ENCODE measurements at places on chromosomes 1 and 21.
A peak's percentile ranks its signal among the peaks of the same experiment; 100 is the strongest.

DNA sequence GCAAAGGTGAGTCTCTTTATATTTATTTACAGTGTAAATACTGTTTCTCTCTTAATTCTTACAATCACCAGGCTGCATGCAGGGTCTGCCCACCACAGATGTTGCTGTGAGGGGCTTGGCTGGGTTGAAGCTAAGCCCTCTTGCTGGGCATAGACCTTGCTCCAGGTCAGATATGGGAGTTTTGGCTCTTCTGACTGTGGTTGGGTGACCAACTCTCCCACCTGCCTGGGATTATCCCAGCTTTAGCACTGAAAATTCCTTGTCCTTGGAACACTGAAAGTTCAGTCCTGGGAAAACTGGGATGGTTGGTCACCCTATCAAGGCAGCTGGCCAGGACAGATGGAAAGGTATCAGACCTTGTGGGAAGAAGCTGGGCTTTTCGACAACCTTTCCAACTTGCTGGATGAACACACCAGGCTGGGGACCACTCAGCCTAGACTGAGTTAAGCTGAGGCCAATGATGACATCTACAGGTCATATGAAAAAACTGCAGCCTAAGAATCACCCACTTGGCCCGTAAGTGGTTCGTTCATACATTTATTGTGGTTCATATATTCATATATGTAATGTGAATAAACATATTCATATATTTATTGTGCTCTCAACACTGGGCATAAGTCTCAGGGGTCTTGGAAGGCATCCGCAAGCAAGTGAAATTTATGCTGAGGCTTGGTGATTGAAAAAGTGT lies 26.6 kb upstream of the HPDL start:
- DNase-seq = peak; percentile 71

- no peak for DNase-seq
Observed at GRCh38 chr1:47415728-47416318, at the start of gene FOXE3. Gene FOXE3, plus strand, starts transcription at chr1:47416285. Its CDS starts 31 bp downstream, at chr1:47416316.

DNA sequence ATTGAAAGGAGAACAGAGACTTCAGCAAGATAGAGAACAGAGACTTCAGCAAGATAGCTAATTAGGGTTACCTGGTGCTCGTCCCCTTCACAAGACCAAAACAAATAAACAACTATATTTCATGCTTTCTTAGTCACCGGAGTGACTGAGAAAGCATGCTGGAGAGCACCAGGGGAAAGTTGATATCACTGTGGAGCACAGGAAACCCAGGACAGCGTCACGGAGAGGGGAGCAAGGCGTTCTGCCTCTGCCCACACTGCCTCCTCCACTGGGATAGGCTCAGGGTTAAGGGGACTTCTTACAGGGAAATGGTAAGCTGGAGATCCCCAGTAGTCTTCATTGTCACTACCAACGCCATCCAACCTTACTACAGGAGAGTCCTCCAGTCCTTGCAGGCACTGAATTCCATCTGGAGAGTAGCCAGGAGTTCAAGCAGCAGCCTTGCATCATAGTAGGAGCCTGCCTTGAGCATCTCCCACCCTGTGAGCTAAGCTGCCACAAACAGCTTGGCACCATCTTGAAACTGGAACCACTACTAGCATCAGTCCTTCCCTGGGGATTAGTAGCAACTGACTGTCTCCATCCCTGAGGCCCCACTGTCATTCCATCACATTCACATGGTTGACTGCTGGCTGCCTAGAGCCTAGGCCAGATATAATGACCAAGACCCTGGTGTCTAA lies 239.4 kb downstream of the PLPP3 start:
- DNase-seq = no peak

DNA sequence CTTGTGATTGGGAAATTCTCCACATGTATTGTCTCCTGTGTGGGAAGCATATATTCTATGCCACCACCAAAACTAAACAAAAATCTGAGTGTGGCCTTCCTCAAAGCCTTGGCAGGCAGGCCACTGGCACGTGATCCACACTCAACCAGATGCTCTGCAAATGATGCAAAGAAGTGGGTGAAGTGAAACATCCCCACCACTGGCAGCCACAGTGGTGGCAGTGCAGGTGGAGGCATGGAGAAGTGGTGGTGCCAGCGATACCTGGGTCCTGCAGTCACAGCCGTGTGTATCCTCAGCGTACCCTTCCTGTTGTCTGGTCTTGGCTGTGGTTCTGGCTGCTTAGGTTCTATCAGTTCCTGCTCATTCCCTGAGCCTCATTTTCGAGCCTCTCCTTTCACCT lies 65.2 kb downstream of the PLPPR5 start:
- no peak for DNase-seq

- DNase-seq = no peak
Observed at GRCh38 chr1:227796359-227796915, 19.0 kb upstream of the PRSS38 start.

DNA sequence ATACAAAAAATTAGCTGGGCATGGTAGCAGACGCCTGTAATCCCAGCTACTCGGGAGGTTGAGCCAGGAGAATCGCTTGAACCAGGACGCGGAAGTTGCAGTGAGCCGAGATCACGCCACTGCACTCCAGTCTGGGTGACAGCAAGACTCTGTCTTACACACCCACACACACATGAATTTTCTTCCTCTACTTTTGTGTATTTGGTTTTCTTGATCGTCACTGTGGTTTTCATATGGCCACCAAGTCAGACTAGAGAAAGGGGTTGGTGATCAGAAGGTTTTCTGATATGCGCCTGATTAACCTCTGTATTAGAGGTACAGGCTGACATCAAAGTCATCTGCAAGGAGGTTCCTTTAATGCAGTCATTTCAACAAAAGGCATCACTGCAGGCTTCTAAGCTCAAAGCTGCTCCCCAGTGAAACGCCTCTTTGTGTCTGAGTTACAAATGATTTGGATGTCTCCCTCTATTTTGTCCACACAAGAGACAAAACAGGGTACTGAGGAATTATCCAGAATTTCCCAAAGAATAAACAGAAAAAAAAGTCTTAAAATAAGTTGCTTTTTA lies 11.1 kb downstream of the SH2D1B start:
- DNase-seq = no peak

DNA sequence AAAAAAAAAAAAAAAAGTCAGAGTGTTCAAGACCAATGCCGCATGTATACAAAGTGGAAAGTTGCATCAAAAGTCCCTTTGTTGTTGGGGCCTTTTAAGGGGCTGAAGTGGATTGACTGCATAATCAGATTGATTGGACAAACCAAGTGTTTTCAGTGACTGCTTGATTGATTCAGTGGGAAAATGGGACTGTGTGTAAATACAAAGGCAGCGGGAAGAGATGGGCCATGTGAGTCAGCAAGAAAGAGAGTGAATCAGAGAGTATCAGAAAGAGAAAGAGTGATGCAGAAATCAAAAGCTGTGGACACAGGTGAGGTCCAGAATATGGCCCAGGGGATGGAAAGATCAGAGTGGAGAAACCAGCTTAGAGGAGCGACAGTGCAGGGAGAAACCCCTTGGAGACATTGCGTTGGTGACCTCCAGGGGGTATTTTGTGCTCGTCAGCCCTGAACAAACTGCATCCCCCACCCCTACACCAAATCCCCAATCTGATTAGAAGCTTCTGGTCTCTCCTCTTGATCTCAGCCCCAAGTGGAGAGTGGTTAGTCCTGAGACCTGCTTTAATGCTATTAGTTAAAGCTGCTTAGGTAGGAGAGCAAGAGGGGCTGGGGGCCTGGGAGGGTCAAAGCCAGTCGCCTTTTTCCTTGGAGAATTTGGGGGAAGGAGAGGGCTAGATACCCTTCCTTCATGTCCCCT lies 5.1 kb upstream of the ETV3L start:
- peak; percentile 29 for DNase-seq

- no peak for DNase-seq
Observed at GRCh38 chr1:228823200-228823599, 87.9 kb downstream of the RHOU start.

GRCh38 chr21:37207441-37208009 lies 59.6 kb downstream of the VPS26C start:
- no peak for DNase-seq

DNA sequence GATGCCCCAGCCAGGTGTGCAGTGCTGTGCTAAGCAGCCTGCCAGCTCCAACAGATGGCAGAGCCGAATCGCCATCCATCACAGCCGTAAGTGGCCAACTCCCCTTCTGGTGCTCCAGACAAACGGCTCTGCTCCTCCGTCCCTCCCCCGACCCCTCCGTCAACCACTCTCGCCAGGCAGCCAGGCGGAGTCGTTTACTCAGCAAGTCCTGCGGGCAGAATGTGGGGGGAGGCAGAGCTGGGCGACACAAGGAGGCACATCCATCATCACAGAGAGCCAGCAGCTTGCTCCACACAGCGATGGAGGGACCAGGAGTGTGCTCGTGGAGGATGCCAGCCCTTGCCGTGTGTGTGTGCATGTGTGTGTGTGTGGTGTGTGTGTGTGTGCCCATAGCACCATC lies 206.6 kb upstream of the GRIK3 start:
- no peak for DNase-seq

GRCh38 chr21:43644609-43645008 lies 14.7 kb downstream of the HSF2BP start:
- DNase-seq = peak; percentile 59

DNA sequence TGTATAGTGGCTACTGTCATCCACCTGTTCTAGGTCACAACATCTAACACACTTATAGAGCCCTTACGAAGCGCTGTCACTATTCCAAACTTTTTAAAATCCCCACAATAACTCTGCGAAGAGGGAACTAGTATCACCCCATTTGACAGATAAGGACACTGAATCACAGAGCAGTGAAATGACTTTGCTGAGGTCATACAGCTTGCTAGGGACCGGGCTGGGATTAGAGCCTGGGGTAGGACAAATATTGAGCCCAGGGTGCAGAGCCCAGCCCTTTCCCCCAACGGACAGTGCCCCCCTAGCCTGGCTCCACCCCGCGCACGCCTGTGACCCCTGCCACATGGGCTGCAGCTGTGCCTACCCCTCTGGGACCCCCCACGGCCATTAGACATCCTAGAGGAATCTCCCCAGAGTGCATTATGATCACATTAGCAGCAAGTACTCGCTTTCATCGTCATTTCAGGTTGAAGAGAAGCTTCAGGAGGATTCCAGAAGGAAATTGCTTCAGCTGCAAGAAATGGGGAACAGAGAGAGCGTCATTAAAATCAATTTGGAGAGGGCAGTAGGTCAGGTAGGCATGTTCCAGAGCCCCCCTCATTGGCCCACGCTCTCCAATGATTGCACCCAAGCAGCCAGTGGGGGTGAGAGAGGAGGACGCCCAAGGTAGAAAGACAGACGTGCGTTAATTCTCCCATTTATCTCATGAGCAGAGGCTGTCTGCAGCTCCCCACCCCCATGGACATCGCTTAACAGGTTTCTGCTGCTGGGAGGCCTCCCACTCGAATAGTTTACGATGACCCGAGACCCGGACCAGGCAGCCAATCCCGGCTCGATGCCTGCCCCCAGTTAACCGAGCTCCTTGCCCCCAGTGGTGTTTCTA lies 77.2 kb downstream of the FHAD1 start:
- no peak for DNase-seq

GRCh38 chr1:27392778-27393635 lies 585 bp downstream of the GPR3 start:
- no peak for DNase-seq

GRCh38 chr21:38712071-38712470 lies 93.7 kb upstream of the ETS2 start:
- peak; percentile 23 for DNase-seq

DNA sequence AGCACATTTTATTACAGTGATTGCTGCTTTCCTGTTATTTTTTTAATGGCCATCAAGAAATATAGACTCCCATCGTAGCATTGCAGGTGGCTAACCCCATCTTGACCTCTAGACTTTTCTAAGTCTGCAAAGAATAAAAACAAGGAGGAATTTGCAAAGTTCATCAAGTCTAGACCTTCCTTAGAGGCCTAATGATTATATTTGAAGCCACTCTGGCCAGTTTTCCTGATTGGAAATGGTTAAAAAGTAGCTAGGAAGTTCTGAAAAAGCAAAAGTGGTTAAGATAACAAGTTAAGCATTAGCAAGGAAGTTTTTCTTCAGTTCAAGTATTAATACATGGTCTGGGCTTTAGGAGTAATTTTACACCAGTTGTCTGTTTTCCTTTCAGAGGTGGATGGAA lies 16.7 kb upstream of the KCNJ15 start:
- no peak for DNase-seq

DNA sequence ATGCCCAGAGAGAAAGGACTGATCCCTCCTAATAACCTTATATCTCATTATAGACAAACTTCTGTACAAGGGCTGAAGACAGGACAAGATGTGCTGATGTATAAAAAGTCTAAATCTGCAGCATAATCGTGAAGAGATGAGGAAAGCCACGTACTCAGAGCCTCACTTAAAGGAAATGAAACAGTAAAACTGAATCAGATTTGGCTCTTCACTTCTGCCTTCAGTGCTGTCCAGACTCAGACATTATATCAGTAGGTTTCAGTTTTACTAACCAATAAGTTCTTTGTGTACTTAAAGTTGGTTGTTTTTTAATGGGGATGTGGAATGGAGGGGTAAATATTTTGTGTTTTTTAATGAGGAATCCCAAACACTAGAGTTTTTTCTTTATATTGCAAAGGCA lies 45.3 kb upstream of the RGS1 start:
- no peak for DNase-seq

DNA sequence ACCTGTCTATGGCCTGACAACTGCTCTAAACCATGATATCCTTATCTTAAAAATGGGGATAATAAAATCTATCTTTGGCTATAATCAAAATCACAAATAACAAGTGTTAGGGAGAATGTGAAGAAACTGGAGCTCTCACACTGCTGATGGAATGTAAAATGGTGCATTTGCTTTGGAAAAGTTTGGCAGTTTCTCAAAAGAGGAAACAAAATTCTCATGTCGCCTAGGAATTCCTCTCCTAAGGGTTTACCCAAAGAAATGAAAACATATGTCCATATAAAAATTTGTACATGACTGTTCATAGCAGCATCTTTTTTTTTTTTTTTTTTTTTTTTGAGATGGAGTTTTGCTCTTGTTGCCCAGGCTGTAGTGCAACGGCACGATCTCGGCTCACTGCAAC lies 64.3 kb downstream of the ZNF281 start:
- no peak for DNase-seq

DNA sequence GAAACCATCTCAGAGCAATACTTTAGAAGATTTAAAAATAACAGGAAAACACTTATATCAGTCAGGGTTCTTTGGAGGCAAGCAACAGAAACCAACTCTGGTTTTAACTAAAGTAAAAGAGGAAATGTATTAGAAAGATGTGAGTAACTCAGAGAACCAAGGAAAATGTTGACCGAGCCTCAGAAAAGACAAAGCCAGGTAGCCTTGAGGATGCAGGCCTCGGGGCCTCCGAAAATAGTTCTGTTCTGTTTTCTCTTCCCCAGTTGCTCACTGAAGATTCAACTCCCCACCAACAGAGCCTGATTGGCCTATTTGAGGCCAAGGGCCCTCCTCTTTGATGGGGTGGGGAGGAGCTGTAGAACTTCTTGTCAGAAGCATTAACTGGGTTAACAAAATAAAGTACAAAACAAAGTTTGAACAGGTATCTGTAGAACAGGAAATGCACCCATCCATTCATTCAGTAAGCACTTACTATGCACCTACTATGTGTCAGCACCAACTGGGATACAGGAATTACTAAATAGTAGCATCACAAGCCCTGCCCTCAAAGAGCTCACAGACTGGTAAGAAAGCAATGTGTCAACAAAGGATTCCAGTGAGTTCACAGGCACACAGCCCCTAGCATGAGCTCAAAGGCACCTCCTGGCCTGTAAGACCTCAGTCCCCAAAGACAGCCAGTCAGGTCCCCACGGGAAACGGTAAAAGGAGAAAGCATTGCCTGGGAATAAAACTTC lies 12.6 kb downstream of the SLAMF8 start:
- DNase-seq = no peak

GRCh38 chr21:32747396-32747795 lies 19.6 kb upstream of the SYNJ1 start:
- no peak for DNase-seq

- peak; percentile 79 for DNase-seq
Observed at GRCh38 chr1:172343240-172344160, 77.0 kb upstream of the C1orf105 start.

- no peak for DNase-seq
Observed at GRCh38 chr1:20275319-20275925, 15.3 kb upstream of the VWA5B1 start.

All from brain microvascular endothelial cell (primary cell).